ENCODE measurements at places on chromosomes 13 and 19.

- peak; percentile 65 for DNase-seq
Observed at GRCh38 chr13:36418022-36418805, 14.1 kb upstream of the CCNA1 start.

DNA sequence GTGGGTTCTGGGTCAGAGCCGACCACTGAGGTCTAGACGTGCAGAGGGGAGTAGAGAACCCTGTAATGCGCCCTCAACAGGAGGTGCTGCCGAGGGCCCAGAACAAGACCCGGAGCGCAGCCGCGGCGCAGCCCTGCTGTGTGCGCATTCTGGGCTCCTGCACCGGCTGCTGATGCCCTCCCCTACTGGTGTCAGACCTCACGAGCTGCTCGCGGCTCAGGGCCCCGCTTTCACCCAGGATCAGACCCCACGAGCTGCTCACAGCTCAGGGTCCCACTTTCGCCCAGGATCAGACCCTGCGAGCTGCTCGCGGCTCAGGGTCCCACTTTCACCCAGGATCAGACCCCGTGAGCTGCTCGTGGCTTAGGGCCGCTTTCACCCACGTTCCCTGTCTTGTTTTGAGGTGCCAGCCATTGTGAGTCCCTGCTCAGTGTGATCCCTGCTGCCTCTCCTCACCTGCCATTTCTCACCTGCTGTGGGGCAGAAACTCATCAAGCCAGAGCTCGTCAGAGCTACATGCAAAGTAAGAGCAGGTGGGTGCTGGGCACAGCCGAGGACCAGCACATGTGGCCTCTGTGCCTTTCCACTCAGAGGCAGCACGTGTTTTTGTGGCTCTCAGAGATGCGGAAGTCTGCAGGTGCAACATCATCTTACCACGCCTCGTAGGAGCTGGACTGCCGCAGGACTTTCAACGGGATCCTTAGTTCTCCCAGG is 47.0 kb upstream of the C13orf46 start:
- no peak for DNase-seq

DNA sequence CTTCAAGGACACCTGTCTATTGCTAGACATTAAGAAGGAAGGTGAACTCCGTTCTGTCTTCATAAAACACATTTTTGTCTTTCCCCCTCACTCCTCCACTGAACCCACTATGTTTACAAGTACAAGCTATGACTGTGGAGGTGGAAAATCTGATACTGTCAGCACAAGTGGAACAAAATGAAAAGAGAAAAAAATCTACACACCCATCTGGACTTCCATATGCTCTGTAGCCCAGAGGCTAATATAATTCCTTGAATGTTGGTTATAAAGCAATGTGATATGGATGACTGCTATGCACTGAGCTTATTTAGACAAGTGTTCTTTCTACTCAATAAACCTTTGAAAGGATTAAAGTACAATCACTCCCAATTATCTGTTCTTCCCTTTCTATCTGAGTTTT is 713.5 kb downstream of the DIAPH3 start:
- DNase-seq = no peak

- DNase-seq = no peak
Observed at GRCh38 chr13:41002606-41003005, 16.5 kb downstream of the ELF1 start.

DNA sequence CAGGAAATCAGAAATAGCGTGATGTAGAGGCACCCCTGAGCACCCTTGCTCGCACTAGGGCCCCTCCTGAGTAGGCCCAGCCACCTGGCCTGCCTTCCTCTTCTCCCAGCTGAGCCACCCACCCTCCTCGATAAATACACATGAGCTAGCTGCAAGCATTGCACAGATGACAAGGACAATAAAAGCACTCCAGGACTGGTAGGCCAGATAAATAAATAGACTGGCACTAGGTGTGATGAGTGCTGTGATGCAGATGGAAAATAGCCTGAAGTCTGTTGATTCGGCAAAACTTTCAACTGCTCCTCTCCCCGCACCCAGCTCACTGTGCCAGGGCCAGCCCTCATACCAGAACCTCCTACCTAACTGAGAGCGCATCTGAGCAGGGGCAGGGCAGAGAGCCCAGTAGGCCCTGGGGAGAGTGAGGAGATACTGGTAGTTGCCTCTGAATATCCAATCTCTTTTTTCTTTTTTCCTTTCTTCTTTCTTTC is 54.5 kb upstream of the GPI start:
- no peak for DNase-seq

GRCh38 chr13:27177852-27178251 is 6.2 kb upstream of the USP12 start:
- no peak for DNase-seq

GRCh38 chr13:79281339-79281747 is 124.7 kb downstream of the RBM26 start:
- DNase-seq = no peak

GRCh38 chr19:56993851-56994250 is 125.9 kb upstream of the USP29 start:
- DNase-seq = no peak

- DNase-seq = peak; percentile 25
Observed at GRCh38 chr13:108227651-108228272, 9.6 kb downstream of the ABHD13 start.

GRCh38 chr13:83211301-83211700 is 671.0 kb downstream of the SLITRK1 start:
- peak; percentile 80 for DNase-seq

DNA sequence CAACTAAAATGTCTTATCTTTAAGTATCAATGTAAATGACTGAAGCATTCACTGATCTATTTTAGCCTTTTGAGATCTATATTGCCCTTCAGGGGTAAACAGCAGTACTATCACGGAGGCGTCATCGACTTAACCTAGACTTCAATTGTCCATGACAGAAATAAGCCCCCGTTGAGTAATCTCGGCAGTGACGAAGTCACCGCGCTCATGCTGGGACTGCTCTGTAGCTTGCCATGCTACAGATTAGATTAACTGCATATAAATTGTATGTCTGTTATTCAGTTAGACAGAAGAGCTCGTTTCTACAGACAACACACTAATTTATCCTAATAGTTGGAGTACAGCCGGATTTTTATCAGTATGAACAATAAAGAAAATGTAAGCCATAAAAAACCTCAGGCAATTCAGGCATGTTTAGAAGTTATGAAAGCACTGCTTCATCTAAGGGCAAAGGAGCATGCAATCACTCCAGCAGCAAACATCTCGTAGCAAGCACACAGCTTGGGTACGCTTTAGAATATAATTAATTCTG is 56.6 kb downstream of the TUBGCP3 start:
- no peak for DNase-seq

DNA sequence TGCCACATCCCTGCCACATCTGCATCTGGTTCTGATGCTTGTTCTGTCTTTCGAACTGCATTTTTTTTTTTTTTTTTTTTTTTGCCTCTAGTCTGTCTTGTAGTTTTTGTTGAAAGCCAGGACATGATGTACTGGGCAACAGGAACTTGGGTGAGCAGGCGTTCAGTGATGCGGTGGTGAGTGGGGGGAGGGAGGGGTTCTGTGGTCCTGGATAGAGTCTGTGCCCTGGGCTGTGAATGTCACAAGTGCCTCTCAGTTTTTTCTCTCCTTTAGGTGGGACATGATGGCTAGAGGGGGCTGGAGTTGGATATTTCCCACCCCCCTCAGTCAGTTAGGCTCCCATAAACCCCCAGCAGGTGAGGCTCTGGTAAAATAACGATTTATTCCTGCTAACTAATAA is 3.5 kb downstream of the CEACAM4 start:
- DNase-seq = no peak

GRCh38 chr13:43611281-43612273 is 175.2 kb downstream of the ENOX1 start:
- DNase-seq = no peak

Data from fibroblast of skin of right biceps (primary cell).